ENCODE measurements at places on chromosomes 4 and X. TPM values are rescaled to one million over a fixed set of nuclear protein-coding genes. Genes with fewer than 3 reads are reported as not detected.

- no peak for DNase-seq
Observed at GRCh38 chr4:37540486-37540885, 145.7 kb downstream of the RELL1 start.

- DNase-seq = no peak
Observed at GRCh38 chr4:94880956-94881355, 123.2 kb downstream of the BMPR1B start.

The PAGE2B gene
- not detected for total RNA-seq

The FRG2 gene
- not detected for total RNA-seq

DNA sequence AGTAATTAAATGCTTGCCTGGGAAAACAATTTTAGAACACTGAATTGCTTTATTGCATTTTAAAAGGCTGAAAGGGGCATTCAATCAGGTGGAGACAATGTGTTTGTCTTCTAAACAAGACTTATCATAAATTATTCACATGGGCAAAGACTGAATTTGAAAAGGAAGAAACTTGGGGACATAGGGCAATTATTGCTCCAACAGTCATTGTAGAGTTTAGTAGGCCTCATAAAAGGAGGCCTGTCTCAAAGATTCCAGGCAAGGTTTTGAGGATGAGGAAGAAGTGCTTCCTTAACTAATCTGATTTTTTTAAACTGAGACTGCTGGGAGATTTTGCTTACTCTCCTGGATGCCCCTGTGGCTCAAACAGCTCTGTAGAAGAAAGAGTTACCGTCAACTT lies 174.4 kb upstream of the RPS6KA3 start:
- DNase-seq = no peak

DNA sequence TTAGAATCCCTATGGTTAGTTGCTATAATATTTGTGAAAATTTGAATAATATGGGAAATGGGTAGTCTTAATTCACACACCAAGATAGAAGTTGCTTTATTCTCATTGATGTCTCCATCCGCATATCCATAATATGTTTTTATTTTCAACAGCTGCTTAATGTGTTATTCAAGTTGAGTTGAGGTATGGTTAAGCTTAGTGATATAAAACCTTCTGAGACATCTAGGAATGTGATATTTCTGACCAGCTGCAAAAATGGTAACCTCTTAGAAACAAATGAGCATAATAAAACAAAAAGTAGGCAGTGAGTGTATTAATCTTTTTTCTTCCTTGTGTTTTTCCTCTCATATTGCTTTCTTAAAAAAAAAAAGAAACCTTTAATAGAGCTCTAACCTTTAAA lies 172.9 kb downstream of the TENM3 start:
- no peak for DNase-seq

DNA sequence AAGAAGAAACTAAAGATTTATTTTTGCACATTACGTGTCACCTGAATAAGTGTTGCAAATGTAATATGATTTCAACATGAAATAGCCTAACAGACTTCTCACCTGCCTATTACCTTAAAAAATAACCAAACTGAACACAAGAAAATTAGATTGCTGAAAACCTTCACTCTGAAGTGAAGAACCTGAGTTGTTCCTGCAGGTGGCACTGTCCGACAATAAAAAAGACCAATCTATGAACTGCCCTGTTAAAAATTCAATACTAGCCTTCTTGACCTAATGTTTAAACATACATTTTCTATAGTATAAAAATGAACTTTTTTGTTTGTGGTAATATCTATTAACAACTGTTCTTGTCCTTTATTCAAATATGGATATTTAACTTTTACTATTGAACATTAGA lies 69.2 kb upstream of the PNPLA4 start:
- no peak for DNase-seq

The HELQ gene
- 12.7 TPM for total RNA-seq

DNA sequence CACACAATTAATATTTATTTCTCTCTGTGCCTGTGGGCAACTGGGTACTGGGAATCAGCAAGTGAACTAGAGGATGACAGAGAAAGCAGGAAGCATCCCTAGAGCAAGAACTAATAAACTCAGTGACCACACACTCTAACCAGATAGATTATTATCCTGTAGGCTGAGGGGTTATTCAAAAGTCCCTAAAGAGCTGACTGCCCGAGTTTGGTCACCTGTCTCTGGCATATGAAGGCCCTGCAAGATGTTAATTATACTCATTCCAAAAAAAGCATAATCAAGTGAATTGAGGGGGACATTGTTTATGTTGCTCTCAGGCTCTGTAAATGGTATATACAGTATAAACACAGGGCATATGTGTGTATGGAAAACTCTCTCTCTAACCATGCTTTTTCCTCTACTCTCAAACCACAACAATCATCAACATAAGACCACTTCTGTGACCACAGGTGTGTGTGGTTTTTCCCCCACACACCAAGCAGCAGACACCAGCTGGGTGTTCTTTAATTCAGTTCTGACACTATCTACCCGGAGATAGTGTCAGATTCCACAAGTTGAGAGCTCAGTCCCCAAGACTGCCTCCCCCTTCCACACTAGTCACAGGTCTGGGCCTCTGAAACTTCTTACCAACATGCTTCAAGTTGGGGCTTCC lies 6.2 kb upstream of the HPSE start:
- DNase-seq = no peak

DNA sequence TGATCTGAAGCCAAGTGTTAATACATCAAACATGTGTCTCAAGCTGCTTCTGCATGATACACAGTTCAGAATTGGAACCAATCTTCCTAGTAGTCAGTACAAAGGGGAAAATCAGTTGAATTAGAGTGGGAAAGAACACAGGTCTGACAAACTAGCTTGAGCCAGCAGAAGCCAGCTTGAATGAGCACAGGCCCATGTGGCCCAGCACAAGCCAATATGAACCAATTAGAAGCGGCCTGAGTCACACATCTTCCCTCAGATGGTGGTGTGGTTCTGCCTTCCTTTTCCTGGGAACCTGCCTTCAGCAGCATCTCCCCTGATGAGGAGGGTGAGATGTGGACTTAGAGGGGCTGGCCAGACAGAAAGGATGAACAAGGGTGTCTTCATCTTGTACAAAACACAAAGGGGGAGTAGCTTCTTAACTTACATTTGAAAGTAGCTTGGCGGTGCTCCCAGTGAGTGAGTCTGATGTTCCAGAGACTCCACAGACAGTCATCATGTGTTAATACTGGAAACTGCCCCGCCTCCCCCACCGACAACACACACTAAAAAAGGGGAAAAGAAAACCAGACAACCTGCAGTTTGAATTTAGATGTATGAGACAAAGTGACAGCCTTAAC lies 72.0 kb downstream of the FRMPD4 start:
- DNase-seq = peak; percentile 19

DNA sequence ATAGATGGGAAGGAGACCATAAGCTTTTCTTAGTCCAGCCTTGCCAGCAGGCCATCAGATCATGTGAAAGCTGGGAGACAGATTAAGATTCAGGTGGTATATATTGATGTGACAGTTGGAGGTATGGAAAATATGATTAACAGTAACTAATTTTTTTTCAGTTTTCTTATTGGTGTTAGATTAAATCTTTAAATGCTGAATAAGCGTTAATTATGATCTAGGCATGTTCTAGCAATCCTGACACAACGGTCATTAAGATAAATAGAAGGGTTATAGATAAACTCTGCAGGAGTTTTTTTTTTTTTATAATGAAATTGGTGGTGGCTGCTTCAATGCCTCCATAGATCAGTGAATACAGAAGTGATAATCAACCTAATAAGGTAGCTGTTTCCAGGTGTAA lies 649.5 kb upstream of the TENM3 start:
- DNase-seq = no peak

- peak; percentile 59 for DNase-seq
Observed at GRCh38 chr4:40918330-40918729, 168.6 kb downstream of the NSUN7 start.

GRCh38 chr4:98519268-98519977 lies 139.0 kb downstream of the TSPAN5 start:
- no peak for DNase-seq

GRCh38 chr4:159429693-159430035 lies 326.8 kb downstream of the RAPGEF2 start:
- no peak for DNase-seq

GRCh38 chrX:153181822-153182221 lies 2.7 kb downstream of the MAGEA1 start:
- DNase-seq = no peak

DNA sequence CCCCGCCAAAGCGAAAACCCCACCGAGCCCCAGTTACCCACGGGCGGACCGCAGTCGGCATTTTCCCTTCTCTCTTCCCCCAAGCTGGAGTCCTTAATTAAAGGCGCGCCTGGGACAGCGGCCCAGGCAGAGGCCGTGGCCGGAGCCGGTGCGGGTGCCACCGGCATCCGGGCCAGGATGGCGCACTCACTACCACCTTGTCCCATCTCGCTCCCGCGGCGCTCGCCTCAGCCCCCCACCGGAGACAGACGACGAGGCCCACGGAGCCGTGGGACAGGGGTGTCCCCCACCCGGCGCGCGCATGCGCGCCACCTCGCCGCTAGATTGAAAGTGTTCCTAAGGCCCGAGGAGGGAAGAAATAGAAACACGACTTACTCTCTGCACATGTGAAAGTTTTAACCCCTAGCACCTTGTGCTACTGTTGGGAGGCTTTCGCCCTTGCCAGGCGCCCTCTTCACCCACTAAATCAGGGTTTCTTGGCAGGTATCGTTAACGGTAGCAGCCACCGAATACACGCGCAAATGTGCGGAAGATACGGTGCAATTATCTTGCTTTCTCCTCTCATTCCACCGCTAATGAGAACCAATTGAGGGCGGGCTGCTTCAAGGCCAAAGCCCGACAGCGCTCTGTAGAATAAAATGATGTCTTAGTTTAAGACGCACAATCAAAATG lies 64.3 kb upstream of the CCDC160 start:
- peak; percentile 5 for DNase-seq

DNA sequence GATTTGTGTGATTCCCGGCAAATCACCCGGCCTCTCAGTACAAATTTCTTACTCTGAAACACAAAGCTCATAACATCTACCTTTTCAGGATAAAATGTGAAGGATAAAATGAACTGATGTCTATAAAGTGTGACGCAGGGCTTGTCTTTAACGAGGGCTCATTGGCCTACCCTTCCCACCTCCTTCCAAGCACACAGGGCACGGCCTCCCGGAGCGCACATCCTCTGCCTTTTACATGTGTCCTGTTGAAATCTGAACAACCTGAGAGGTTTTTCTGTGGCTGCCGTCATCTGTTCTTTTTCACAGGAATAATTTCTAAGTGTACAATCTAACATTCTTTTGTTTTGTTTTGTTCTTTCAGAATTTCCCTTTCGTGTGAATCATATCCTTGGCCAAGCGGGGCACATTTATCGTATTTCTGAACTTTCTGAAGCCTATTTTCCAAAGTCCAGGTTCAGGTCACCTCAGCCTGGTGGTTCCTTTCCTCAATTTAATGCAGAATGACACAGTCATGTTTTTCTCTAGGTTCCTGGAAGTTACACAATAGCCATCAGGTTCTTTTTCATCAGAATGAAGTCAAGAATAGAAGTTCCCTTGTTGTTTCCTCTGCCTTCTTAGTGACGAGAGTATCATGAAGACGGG lies 53.1 kb upstream of the SPRY1 start:
- DNase-seq = no peak

GRCh38 chrX:133482056-133482952 lies 67.0 kb upstream of the GPC4 start:
- no peak for DNase-seq

DNA sequence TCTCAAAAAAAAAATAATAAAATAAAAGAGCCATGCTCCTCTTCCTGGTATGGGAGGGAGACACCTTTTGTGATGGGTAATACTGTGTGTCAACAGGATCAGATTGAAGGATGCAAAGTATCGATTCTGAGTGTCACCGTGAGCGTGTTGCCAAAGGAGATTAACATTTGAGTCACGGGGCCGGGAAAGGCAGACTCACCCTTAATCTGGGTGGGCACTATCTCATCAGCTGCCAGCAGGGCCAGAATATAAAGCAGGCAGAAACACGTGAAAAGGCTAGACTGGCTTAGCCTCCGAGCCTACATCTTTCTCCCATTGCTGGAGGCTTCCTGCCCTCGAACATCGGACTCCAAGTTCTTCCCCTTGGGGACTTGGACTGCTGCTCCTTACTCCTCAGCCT lies 95.4 kb downstream of the SHOX start:
- no peak for DNase-seq

The ZFYVE28 gene
- 5.5 TPM for total RNA-seq

DNA sequence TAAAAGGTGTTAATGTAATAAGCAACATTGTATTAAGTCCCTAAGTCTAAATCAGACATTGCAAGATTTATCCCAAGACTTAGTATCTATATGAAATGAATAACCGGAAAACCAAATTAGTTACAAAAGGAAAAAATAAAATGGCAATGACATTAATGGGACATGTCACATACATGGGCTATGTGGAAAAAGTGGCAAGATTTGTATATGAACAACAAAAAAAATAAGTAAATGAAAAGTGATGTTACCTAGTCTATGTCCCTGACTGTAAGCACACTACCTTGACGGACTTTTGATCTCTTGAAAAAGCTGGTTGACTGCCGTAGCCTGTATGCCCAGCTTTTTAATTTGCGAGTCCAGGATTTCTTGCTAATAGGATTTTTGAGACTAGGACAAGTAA lies 55.5 kb upstream of the FAM120C start:
- no peak for DNase-seq

- DNase-seq = no peak
Observed at GRCh38 chr4:101306225-101306624, 41.1 kb downstream of the PPP3CA start.

DNA sequence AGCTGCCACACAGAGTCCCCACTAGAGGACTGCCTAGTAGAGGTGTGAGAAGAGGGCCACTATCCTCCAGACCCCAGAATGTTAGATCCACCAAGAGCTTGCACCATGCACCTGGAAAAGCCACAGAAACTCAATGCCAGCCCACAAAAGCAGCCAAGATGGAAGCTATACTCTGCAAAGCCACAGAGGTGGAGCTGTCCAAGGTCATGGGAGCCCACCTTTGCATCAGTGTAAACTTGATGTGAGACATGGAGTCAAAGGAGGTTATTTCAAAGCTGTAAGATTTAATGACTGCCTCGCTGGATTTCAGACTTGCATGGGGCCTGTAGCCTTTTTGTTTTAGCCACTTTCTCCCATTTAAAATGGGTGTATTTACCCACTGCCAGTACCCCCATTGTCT lies 1030.1 kb upstream of the GRIA3 start:
- no peak for DNase-seq

- DNase-seq = no peak
Observed at GRCh38 chr4:139416073-139416673, 37.7 kb upstream of the RAB33B start.

DNA sequence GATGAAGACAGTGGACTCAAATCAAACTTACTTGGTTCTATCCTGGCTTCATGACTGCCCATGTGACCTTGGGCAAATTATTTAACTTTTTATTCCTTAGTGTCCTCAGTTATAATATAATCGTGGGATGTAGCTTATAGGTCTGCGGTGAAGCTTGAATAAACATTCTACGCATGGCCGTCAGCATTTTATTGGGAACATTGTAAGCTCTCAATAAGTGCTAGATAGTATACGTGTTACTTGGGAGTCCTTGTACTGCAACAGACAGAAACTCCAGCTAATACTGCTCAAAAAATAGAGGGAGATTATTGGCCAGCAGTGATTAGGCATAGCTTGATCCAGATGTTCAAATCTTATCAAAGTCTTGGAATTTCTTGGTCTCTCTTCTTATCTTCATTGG lies 104.8 kb downstream of the SYTL5 start:
- no peak for DNase-seq

- DNase-seq = no peak
Observed at GRCh38 chr4:142350871-142351270, 495.2 kb downstream of the INPP4B start.
